ENCODE measurements at places on chromosomes 4 and X.

DNA sequence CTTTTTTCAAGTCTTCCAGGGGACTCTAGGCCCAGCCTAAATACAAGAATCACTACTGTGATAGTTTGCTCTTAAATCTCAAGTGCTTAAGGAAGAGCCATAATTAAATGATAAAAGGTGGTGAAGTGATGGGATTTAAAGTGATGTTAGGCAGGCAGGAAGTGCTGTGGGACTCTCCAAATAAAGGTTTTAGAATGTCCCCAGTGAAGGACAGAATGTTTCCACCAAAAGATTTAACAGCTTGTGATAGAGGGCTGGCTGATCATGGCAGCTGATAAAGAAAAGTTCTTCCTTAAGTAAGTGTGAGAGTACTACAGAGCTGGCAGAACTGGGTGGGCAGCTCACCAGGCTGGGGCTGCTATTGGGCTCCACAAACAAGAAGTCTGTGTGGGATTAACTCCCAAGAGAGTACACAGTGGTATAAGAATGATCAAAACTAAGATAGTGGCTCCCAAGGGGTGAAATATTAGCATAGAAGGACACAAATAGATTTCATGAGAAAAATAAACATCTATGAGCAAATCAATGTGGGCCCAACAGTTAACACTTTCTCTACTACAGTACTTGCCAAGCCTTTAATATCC lies 637.2 kb upstream of the CPEB2 start:
- DNase-seq: no peak

DNA sequence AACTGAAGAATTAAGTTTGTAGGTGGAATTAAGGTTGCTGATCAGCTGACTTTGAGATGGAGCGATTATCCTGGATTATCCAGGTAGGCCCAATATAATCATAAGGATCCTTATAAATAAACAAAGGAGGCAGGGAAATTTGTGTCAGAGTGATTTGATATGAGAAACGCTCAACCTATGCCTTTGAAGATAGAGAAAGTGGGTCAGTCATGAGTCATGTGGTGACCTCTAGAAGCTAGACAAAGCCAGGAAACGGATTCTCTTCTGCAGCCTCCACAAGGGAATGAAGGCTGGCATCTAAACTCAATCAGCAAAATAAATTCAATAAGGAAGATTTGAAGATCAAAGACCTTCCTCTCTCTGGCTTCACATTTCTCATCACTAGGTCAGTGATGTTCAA lies 41.5 kb upstream of the SMIM10 start:
- DNase-seq: no peak

DNA sequence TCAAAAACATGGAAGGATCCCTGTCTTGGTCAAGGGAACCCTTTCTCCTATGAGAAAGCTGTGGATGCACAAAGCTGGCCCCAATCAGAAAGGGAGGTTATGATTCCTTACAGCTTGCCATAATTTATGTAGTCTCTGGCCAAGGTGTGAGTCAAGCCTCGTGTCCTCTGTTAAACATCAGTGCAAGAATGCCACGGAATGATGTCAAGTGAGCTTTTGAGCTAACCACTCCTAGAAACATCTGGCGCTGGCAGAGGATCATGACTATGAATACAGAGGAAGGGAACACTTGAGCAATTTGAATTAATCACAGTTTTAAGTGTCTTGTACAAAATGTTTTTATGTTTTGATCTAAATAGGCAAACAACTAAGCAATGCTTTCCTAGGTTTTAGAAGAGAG lies 51.5 kb upstream of the RAP2C start:
- no peak for DNase-seq

DNA sequence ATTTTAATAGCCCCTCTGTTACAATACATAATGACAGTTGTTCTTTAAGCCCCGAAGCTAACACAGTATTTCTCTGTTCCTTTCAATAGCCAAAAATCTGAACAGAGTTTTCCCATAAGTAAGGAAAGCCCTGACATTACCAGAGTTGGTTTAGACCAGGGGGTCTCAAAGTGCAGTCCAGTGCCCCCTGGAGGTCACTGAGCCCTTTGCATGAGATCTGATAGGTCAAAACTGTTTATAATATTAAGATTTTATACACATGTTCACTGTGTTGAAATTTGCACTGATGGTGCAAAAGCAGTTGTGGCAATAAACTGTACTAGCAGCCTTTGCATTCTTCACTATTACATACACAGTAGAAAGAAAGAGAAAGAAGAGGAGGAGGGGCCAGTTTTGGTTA lies 177.1 kb downstream of the SPANXN3 start:
- DNase-seq: no peak

DNA sequence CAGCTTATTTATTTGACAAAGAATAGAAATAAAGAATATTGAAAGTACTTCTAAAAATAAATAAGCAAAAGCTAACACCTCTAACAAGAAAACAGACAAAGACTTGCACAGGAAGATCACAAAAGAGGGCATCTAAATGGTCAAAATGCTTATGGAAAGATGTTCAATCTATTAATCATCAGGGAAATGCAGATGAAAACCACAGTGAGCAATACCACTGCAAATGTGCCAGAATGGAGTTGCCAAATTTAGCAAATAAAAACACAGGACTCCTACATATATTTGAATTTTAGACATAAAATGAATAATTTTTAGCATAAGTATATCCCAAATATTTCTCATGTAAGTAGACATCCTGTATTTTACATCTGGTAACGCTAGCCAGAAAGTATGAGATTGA lies 56.1 kb upstream of the HPGD start:
- no peak for DNase-seq

- DNase-seq: no peak
Observed at GRCh38 chrX:103918050-103918449, 44.4 kb upstream of the TMSB15B start.

GRCh38 chr4:154502111-154502510 lies 10.5 kb upstream of the DCHS2 start:
- no peak for DNase-seq

DNA sequence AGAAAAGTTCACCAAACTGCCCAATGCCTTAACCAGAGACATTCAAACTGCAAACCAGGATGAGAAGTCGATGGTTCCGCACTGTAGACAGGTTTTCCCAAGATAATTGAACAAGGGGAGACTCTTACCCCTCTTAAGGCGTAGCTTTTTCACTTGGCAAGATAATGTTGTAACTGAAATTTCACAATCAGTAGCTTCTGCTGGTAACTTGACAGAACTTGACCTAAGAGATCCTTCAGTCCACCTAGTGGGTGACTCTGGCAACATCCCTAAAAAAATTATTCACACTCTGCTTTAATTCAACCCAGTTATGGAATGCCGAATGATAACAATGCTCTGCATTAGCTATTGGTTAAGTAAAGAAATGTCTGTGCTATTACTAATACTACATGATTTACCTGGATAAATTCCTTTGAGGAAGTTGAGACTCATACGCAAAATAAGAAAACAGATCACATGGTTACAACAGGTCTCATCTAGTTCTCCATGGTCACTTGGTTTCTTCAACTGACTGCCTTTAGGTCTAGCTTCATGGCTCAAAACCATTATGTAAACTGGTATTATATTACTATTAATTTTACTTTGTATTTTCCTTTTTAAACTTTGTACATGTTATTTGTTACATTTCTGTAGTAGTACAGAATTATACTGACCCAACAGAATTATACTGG lies 9.1 kb downstream of the ELF2 start:
- DNase-seq: no peak

DNA sequence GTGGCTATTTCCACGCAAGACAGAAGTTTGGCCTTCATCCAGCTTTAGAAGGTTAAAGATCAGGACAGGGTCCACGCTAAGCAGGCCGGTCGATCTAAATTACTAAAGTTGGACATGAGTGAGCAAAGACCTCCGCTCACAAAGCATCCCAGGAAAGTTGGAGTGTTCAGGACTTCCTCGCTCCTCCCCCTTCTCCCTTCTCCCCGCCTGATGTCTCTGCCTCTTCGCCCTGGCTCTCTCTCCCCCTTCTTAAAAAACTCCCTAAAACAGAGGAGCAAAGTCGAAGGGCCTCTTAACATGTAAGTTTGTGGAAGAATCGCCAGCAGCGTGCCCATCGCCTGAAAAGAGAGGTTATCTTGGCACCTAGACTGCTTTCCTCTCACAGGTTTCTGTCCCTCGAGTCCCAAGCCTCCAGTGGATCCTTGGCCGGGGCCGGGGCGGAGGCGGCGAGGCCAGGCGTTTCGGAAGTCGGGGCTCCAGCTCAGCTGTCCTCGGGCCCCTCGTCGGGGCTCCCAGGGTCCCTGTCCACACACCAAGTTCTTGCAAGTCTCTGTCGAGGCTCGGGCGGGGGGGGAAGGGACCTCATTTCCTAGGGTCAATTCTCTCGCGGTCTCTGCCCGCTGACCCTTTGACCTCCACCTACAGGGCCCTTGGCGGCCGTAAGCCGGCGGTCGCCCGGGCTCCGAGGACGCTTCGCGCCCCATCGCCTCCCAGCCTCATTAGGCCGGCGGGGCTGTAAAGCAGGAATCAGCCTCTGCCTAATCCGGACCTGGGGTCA lies 7.6 kb downstream of the ZIC3 start:
- DNase-seq: no peak

- DNase-seq: no peak
Observed at GRCh38 chr4:185381288-185382196, 14.2 kb downstream of the LRP2BP start.

- DNase-seq: no peak
Observed at GRCh38 chr4:183932576-183932975, 27.5 kb downstream of the STOX2 start.

DNA sequence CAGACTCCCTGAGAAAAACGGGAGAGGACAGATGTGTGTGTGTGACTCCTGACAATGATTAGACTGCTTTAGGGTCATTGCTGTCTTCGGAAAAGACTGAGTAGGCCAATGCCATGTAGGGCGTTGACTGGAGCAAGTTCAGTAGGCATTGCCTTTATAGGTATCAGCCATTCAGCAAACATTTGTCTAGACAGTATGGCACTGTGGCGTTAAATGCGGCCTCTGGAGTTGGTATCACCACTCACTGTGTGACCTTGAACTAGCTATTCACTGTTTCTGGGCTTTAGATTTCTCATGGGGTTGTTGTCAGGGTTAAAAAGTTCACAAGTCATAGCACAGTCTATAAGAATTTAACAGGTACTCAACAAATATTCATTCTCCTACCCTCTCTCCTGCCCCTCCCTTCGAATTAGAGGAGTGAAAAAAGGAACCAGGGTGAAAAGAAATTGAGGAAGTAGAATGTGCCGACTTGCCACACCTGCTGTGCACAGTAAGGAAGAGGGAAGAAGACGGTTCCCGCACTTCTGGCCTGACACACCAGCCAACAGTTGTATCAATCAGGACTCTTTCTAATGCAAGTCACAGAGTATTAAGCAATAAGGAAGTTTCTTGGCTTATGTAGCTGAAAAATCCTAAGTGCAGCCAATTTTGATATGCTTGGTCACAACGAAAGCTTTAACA lies 83.2 kb upstream of the PLAC8 start:
- no peak for DNase-seq

- no peak for DNase-seq
Observed at GRCh38 chr4:123870216-123870876, 473.8 kb downstream of the SPRY1 start.
